Stimulated activated CD8-positive, alpha-beta memory T cell treated with anti-CD3 and anti-CD28 coated beads, Interleukin-7, amount 100 ng/mL, for 1 hour (primary cell): ENCODE measurements at places on chromosomes 2 and 18.

DNA sequence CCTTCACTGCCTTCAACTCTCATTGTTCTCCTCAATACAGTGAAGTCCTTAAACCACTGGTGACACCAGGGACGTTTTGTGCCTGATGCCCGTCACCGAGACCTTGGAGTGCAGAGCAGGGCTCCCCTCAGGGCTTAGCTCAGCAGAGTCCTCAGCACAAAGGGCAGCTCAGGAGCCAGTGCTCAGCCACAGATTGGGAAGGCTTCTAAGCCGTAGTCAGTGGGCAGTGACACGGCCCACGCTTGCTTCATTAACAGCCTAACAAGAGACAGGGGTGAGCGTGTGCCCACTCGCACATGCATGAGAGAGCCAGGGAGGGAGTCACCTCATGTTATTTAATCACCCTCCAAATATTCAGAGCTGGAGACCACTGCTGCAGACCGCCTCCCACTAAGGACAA is 137.5 kb downstream of the SH3RF3 start:
- no peak for DNase-seq

- no peak for DNase-seq
Measured at GRCh38 chr18:67597759-67598158, 81.2 kb upstream of the DSEL start.

- no peak for DNase-seq
Measured at GRCh38 chr2:237547841-237548416, 18.4 kb upstream of the PRLH start.

DNA sequence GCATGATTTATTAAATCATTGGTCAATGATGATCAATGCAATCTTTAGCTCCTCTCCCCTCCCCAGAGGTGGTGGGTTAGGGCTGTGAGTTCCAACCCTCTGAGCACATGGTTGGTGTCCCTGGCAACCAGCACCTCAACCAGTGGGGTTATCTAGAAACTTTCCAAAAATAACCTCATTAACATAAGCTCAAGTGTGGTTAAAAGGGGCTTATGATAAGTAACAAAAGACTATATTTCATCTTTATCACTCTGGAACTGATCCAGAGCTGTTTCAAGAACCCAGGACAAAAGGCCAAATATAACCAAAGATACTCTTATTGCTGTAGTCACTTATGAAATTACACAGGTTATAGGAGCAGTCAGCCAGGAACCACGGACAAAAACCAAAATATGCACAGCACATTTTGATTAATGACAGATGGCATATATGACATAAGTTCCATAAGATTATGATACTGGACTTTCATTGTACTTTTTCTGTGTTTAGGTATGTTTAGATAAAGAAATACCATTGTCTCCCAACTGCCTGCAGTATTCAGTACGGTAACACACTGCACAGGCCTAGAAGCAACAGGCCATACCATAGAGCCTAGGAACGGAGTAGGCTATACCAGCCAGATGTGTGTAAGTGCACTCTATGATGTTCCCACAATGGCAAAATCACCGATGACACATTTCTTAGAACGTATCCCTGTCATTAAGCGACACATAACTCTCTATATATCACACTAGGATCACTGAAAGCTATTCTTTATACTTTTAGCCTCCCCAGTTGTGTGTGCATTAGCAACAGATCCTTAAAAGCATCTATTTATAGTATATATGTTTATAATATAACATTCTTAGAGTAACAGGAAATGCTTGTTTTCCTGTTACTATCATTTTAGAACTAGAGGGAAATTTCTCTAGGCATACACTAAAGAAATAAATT is 31.9 kb downstream of the KIDINS220 start:
- DNase-seq, result no peak

DNA sequence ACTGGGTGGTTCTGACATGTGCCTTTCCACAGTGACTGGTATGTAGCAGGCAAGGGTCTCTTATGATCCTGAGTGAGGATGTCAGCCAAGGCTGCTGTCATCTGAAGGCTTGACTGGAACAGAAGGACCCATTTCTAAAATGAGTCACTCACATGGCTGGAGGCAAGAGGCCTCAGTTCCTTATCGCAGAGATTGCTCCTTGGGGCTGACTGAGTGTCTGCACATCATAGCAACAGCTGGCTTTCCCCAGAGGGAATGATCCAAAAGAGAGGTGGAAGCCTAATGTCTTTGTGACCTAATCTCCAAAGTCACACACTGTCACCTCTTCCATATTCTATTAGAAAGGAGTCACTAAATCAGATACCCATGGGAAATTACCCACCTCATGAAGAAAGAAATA is 114.0 kb downstream of the NEDD4L start:
- DNase-seq, result no peak

DNA sequence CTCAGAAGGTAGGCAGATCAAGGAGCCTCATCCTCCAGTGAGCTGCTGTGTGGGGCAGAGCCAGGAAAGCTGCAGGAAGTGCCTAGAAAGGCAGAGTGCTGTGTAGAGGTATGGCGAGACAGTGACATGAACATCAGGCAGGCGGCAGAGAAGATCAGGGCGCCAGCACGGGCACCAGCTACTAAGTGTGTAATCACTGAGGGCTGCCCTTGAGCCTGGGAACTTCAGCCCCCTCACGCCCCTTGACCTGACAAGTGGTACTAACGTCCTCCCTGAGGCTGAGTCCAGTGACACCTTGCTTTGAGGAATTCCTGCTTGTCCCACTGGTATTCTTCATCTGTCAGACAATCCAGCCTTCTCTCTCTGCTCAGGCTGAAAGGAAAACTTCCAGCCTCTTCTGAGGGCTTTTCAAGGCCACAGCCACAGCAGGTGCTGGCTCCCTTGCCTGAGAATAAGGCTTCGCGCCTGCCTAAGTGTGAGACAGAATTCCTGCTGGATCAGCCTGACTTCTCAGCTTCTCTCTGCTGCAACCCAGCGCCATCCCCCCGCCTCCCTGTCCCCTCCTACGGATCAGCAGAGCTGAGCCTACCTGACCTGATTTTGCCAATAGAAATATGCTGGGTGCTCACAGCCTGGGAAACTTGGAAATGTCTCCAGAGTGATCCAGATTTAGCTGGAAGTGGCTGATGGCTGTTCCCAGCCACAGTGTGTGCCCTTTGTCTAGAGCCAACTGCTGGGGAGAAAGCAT is 148.0 kb downstream of the SMAD7 start:
- no peak for DNase-seq
